T47D (cell line): ENCODE measurements at places on chromosomes 11 and 22.

GRCh38 chr22:29138556-29139305 lies 65.9 kb downstream of the KREMEN1 start:
- no peak for DNase-seq

- DNase-seq = no peak
Observed at GRCh38 chr11:66035653-66036333, 9.5 kb upstream of the CATSPER1 start.

DNA sequence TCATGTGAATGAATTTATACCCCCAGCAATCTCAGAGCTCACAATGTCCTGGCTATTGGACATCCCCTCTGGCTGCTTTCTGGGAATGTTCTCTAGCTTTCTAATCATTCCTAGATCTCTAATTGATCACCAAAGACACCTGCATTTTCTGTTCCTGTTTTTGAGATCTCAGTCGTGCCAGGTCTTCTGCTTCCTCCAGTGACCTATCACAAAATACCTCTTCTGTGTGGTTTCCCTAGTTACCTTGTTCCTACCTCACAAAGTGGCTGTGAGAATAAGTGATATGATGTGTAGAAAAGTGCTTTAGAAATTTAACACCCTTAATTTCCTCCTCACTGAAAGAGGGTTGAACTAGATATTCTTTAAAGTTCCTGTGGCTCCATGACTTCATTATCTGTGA lies 92.2 kb downstream of the LUZP2 start:
- DNase-seq = no peak

DNA sequence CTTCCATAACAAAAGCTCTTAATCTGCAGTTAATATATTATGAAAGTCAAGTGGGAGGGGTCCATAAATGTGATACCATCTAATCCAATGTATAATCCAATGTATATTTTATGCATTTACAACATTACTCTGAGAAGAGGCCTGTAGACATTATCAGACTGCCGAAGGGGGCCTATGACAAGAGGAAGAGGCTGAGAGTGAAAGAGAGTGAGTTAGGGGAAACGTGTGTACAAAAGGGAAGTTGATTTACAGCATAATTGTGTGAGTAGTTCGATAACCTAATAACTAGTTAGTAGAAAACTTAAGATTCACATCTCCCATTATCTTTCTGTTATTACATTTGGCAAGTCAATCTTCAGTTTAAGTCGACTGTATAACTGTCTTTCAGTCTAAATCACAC lies 86.6 kb downstream of the DDX10 start:
- no peak for DNase-seq

GRCh38 chr11:45895553-45896259 lies 10.3 kb downstream of the MAPK8IP1 start:
- no peak for DNase-seq

DNA sequence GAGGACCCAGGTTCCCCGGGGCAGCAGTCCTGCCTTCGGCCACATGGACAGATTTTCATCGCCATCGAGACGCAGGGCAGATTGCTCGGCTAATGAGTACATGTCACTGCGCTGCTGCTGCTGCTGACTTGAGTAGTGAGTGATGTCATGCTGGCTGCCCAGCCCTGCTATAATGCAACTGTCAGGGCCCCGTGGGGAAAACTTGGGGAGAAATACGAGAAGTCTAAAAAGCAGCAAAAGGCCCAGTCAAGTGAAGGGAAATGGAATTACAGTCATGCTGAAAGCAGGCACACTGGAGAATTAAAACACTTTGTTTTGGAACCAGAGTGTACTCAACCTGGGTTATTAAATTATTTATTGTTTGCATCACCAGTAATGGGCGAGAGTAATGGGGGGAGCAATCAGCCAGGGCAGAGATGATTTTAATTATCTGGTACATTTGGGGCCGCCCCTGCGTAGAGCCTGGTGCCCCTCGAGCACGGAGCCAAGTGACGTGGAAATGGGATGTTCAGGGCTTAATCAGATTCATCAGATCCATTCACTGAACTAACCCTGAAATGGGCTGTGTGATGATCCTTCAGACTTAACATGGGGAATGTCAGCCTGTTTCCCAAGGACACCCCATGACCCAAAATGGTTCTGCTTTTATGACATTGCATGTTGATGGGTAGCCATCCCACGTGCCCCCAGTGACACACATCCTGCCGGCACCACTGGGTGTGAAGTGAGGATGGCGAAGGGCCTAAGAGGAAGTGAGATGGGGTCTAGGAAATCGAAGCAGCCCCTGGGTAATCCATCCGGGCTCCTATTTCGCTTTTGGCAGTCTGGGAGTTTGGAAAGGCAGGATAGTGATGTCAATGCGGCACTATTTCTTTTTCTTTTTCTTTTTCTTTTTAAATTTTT lies 241.6 kb upstream of the CADM1 start:
- DNase-seq = no peak

- no peak for DNase-seq
Observed at GRCh38 chr11:130625578-130626306, 177.3 kb downstream of the ADAMTS15 start.

DNA sequence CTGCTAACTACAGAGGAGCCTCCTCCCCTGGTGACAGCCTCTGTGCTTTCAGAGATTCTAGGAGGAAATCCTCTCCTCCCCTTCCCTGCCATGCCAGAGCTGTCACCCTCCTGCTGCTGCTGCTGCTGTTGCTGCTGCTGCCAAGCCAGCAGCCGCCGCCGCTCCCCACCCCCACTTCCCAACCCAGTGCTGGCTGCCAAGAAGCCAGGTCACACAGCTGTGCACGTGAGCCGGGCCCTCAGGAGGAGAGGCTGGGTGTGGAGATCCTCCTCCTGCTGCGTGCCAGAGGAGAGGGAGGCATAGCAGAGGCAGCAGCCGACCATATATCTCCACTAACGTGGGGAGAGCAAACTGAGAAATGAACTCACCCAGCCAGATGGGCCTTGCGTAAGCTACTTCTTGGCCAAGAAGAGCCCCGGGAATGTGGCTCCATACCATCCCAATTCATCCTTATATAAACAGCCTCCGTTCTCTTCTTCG lies 12.4 kb downstream of the CRY2 start:
- DNase-seq = peak; percentile 59

DNA sequence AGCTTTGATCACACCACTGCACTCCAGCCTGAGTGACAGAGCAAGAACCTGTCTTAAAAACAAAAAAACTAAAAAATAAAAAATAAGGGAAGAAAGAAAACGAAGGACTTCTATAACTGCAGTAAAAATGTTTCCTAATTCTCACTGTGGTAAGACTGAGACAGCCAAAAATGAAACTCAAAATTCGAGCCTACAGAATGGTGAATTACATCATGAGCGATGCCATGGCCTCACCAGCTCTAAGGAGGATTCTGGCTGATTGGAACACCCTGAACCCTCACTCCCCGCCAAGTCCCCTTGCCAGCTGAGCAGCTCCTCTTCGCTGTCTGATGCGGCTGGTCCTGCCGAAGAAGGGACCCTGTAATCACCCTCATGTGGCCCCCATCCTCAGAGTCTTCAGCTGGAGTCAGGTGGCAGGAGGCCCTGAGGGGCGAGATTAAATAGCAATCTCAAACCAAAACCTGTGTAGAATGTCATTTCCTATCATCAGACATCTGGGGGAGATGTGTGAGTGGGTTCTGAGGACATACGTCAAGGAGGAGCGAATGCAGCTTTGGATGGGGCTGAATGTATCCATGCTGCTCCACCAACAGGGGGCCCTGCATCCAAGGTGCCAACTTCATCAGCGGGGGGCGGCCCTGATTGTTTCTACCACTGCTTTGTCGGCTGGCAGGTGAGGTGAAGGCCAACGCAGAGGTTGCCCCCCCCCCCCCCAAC lies 29.2 kb downstream of the PDGFB start:
- DNase-seq = no peak

DNA sequence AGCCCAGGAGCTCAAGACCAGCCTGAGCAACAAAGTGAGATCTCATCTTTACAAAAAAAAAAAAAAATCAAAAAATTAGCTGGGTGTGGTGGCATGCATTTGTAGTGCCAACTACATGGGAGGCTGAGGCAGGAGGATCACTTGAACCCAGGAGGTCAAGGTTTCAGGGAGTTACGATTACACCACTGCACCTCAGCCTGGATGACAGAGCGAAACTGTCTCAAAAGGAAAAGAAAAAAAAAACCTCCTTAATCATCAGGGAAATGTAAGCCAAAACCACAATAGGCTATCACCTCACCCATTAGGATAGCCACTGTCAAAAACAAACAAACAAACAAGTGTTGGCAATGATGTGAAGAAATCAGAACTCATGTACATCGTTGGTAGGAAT lies 13.4 kb downstream of the DGCR2 start:
- no peak for DNase-seq

DNA sequence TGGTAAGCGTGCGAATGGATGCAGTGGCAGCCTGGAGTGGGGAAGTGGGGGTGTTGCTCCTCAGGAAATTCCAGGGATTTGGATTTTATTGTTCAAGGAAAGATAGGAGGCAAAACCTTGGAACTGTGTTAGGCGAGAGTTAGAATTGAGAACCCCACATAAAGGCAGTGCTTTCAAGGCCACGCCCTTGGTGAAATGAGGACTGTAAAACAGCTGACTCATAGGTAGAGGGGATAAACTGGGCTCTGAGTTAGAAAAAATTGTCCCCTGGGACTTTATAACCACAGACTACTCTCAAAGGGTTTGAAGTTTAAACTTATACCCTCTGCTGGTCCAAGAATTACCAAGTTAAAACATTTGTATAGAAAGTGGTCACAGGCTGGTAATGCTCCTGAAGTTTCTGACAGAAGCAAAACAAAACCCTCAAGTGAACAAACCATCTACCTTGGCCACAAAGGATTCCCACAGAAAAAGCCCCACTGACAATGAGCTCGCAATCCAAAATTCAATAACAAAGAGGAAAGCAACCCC lies 250.3 kb upstream of the TBCEL start:
- DNase-seq = no peak

DNA sequence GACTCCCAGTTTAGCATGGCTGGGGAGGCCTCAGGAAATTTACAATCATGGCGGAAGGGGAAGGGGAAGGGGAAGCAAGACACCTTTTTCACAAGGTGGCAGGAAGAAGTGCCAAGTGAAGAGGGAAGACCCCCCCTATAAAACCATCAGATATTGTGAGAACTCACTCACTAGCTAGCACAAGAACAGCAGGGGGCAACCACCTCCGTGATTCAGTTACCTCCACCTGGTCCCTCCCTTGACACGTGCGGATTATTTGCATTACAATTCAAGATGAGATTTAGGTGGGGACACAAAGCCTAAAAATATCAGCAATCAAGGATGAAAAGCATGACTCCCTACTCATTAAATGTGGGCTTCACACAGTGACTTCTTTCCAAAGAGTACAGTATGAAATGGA lies 155.0 kb upstream of the CCDC90B start:
- no peak for DNase-seq

GRCh38 chr11:37505406-37505805 lies 907.4 kb upstream of the RAG2 start:
- peak; percentile 79 for DNase-seq

DNA sequence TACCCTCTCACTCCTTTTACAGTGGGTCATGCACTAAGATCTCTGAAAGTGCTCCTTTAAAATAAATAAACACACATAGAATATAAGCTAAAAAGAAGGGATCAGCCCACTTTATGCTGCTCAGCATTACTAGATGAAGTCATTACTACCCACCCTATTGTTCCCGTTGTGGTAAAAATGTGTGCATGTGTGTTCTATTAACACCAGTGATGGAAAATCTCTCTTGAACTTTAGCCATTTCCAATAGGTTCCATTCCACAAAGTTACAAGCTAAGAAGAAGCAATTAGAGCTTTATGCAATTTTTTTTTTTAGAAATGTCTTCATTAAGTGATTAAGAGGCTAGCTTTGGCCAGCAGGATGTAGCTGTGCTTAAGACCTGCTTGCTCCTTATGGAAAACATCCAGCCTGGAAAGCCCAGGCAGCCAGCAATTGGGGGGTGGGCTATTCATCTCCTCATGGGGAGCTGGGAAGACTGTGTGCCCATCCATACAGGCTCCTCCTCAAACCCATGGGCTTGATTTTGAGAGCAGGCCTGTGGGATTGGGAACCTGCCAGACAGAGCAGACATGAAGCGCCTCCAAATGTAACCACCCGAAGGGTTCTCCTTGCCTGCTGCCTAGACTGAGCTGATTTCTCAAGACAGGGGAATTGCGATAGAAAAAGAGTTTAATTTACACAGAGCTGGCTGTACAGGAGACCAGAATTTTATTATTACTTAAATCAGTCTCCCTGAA lies 92.9 kb upstream of the PARVA start:
- no peak for DNase-seq

DNA sequence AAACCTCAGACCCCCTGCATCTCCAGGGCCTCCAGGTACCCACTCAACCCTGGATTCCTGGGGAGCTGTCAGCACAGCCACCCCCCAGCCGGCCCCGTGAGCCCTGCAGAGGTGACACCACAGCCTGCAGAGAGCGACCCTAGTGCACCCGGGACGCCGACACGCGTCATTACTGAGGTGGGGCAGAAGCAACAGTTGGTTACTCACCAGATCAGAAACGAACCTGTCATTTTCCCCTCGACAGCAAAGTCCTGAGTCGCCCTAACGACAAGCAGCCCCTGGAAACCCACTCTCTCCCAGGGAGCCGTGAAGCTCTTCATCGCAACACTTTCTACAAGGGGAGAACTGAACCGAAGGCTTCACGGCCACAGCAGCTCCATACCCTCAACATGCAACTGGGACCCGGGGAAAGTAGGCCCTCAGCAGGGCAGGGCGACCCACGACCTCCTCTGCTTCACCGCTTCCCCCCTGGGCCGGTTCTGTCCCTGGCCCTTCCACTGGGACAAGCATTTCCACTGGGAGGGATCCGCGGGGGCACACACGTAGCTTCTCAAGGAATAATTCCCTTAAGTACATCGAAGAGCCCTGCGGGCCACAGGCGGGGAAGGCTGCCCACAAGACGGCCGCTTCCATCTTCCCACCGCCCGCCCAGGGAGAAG lies 1.6 kb downstream of the BRD1 start:
- DNase-seq = no peak

GRCh38 chr11:74316772-74317505 lies 5.5 kb upstream of the P4HA3 start:
- no peak for DNase-seq

GRCh38 chr11:60282286-60282685 lies 1.8 kb downstream of the MS4A4A start:
- no peak for DNase-seq

DNA sequence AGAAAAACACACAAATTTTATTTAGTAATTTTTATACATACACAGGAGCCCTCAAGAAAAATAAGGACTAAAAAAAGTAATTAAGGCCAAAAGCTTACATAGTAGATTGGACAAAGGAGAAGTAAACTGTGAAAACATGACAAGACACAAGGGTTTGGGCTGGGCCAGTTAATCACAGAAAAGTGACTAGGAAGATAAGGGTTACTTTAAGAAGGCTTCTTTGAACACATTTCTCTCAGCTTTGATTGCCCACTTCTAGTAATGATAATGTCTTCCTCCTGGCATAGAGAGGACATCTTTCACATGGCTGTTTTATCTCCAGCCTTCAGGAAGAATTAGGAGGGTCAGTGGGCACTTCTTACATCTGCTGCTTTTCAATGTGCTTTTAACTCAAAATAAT lies 3.4 kb downstream of the RNF141 start:
- DNase-seq = no peak

GRCh38 chr11:70669871-70670675 lies 271.7 kb downstream of the CTTN start:
- no peak for DNase-seq

- no peak for DNase-seq
Observed at GRCh38 chr11:45880772-45881570, 4.5 kb upstream of the MAPK8IP1 start.

- peak; percentile 34 for DNase-seq
Observed at GRCh38 chr22:43228330-43228729, 41.4 kb upstream of the TTLL12 start.
